ENCODE measurements at places on chromosomes 2 and 18.

DNA sequence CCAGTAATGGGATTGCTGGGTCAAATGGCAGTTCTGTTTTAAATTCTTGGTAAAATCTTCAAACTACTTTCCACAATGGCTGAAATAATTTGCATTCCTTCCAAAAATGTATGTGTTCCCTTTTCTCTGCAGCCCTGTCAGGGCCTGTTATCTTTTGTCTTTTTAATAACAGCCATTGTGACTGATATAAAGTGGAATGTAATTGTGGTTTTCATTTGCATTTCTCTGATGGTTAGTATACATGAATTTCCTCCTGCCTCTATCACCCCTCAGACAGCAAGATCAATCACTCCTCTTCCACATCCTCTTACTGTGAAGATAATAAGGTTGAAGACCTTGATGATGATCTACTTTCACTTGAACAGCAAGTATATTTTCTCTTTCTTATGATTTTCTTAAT is 304.8 kb upstream of the FSIP2 start:
- DNase-seq = peak; percentile 22

DNA sequence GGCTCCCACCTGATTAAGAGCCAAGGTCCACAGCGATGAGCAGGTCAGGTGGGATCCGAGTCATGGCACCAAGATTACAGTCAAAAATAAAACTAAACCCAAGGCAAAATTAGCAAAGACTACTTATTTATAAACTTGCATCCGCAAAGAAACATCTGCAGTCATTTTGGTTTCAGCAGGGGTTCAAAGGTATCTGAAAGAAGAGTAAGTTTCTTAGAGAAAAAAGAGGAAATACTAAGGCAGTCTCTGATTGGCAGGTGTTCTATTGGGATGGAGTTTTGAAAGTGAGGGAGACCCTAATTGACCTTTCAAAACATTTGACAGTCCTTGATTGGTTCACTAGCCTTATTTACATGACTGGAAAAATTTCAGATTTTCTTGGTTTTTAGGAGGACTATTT is 11.0 kb upstream of the PLB1 start:
- no peak for DNase-seq

GRCh38 chr2:238127165-238128060 is 11.1 kb upstream of the KLHL30 start:
- DNase-seq = peak; percentile 65

DNA sequence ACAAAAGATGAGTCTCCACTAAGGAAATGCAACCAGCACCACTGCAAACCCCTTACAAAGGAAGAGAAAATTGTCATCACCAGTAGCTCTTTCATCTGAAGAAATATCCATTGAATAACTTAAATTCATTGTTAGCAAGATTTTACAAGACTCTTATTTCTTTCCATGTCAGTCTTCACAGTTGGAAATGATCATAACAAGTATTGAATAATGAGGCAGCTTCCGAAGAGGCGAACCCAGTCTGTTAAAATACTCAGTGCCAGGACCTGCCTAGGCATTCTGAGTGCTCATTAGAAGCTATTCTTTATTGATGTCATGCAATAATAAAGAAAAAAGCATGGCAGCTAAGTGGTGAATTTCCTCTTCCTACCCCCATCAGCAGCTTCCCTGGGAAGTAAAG is 33.5 kb downstream of the NOSTRIN start:
- DNase-seq = no peak

- DNase-seq = no peak
These were observed 37.5 kb upstream of the SESTD1 start for GRCh38 chr2:179302149-179302548.

DNA sequence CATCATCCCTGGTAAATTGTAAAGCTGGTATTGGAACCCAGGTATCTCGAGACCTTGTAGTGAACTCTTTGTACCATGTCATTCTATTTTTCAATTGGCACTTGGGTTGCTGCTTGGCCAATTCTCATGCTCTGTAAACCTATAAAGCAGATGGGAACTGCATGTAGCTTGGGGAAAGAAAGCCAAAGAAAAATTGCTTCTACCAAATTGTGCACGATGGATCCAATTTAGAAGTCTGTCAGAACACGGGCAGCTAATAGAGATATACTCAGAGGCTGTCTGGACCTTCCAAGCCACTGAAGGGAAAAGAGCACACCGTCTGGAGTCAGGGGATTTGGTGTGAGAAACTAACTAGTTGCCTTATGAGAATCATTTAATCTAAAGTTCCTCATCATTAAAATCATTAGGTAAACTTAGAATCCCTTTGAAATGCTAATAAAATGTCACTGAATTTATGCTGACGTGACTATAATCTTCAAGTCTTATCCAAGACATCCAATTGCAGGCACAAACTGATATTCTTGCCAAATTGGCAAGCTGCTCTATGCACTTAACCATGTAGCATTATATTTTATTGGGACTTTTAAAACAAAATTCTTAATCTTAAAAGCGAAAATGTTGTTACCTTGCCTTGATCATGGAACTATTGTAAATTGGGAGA is 206.8 kb downstream of the DCC start:
- DNase-seq = no peak

DNA sequence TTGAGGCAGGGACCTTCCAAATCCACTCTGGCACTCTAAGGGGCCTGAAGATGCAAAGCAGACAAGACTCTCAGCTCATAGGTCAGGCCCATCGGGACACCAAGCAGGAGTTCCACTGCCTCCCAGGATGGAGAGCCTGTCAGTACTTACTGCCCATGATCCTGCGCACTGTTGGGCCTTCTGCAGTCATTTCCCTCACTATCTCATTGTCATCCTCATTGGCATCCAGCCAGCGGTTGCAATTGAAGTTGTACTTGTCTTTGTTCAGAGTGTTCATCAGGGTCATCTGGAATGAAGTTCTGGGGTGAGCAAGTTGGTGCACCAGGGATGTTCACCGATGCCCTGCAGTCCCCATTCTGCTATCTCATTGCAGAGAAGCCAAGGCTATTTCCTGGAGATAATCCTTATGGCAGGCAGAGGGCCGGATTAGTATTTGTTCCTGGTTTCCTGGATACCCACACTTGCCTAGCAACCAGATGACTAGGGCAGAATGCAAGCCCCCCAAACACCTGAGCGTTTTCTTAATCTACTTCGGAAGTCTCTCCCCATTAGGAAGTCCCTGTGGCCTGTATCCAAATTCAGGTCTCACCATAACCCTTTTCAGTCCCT is 65.1 kb downstream of the LOXHD1 start:
- peak; percentile 70 for DNase-seq

- DNase-seq = peak; percentile 94
These were observed at the start of gene CYBRD1 for GRCh38 chr2:171522052-171522787. Gene CYBRD1, plus strand, starts transcription at chr2:171522474. Its CDS starts 72 bp downstream, at chr2:171522546.

- DNase-seq = no peak
These were observed 108.1 kb upstream of the KCTD1 start for GRCh38 chr18:26656431-26656943.

- peak; percentile 80 for DNase-seq
These were observed 33.3 kb upstream of the GMCL1 start for GRCh38 chr2:69796174-69796573.

Measured in hematopoietic multipotent progenitor cell treated with erythropoietin and hydrocortisone succinate and interleukin-3 and kit ligand, for 4 days (in vitro differentiated cells).